ENCODE measurements at places on chromosomes 3 and 15.

DNA sequence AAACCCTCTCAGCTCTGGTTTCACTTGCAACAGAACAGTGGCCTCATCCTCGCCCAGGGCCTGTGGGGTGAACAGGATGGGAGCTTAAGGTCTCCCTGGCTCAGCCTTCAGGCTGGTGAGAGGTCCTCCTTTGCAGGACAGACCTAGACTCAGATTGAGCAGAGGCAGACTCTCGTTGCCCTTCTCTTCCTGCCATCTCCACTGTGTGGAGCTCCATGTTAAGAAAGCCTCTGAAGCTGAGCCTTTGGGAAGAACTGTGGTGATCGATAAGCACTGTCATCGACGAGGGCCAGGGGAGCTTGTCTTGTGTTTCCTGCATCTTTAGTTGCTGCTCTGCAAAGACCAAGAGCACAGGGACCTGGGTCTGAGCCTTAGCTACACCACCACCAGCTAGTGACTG, 37.8 kb upstream of the GRIP2 start:
- DNase-seq: no peak

GRCh38 chr3:52052831-52053306, 3.5 kb downstream of the DUSP7 start:
- DNase-seq: no peak

- DNase-seq: no peak
Observed at GRCh38 chr3:71492974-71493771, 90.4 kb downstream of the FOXP1 start.

DNA sequence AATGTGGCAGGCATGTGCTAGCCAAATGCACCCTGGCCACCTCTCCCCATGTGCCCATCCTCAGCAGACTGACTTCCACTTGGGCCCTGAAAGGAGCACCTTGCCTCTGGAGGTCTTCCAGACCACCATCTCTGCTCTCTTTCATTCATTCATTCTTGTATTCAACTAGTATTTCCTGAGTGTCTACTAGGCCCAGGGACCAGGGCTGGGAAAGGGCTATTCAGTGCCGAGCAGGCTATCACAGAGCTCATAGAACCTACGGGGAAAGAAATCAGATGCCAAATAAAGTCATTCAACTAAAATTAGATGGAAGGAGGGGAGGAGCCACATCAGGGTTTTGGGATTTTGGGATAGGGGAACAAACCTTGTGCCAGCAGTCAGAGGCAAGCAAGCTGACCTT, 18.9 kb downstream of the PRR23A start:
- no peak for DNase-seq

DNA sequence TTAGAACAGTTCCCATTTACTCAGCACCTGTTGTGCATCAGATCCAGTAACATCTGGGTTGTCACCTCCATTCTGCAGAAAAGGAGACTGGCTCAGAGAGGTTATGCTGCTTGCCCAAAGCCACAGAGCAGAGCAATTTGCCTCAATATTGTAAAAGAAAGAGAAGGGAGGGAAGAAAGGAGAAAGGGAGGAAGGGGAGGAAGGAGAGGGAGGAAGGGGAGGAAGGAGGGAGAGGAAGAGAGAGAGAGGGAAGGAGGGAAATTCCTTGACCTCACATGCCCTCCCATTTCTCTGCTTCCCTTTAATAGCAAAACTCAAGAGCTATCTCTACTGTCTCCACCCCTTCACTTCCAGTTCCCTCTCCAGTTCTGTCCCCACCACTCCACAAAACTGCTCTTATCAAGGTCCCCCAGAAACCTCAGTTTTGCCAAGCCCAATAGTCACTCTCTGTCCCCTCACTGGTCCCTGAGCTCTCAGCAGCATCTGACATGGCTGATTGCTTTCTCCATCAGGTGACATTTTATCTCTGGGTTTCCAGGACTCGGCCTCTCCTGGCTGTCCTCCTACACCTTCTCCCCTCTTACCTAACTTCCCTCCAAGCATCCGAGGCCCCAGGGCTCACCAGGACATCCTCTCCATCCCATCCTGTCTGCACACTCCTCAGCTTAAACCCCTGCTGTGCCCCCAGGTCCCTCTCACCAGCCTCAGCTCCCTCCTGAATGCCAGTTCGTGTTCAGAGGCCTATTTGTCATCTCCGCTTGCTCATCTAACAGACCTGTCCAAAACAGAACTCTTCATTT, 104.7 kb upstream of the LINGO1 start:
- DNase-seq: no peak

- no peak for DNase-seq
Observed at GRCh38 chr15:74010929-74011540, 16.5 kb downstream of the PML start.

- no peak for DNase-seq
Observed at GRCh38 chr15:85329561-85330422, 50.6 kb upstream of the AKAP13 start.

- no peak for DNase-seq
Observed at GRCh38 chr3:106850437-106850836, 526.8 kb upstream of the CCDC54 start.

GRCh38 chr3:122577409-122578031, at the start of gene PARP15:
PARP15 (plus strand) TSS chr3:122577650; CDS start chr3:122577668, 18 bp downstream.
- no peak for DNase-seq

DNA sequence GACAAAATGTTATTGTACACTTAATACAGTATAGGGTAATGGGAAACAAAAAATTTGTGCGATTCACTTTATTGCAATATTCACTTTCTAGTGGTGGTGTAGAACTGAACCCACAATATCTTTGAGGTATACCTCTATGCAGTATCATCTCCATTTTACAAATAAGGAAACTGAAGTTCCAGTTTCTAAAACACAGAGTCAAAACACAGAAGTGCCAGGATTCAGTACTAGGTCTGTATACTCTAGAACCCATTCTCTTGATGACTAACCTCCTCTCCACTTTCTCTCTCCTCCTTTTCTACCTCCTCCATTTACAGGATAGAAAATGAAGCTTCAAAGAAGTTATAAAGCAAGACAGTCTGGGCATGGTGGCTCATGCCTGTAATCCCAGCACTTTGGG, 62.2 kb downstream of the MB21D2 start:
- no peak for DNase-seq

- no peak for DNase-seq
Observed at GRCh38 chr3:46946856-46947545, 29.5 kb downstream of the CCDC12 start.

- no peak for DNase-seq
Observed at GRCh38 chr3:194522579-194523046, 35.8 kb upstream of the ATP13A3 start.

GRCh38 chr3:108493862-108494261, 16.5 kb downstream of the MYH15 start:
- DNase-seq: no peak

GRCh38 chr3:183428447-183429211, at the start of gene MCF2L2:
MCF2L2 (minus strand) TSS chr3:183428619; CDS start chr3:183427977, 642 bp downstream.
- DNase-seq: no peak

DNA sequence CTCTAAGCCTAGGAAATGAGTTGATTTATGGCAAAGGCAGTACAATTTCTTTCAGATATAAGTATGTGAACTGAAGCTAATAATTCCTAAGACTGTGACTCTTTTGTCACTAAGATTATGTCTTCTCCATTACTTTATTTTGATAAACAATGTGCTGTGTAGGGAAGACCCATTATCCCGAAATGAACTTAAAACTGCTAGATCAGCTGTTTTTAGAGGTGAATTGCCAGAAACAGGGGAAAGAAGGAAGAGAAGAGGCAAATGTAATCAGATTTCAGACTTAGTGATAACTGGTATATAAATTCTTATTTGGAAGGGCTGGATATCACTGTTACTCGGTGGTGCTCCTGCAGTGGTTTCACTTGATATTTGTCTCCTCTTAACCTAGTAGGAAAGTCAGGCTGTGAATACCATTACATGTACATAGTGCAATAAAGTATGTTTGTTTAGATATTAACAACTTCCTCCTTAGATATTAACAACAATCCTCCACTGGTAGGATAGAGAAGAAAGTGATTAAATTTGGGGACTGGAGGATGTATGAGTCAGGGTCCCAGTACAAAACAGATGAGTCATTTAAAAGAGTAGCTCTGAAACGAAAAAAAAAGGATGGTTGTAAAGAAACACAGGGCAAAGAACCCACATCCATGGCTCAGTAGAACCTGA, 338.5 kb upstream of the KCNH8 start:
- no peak for DNase-seq

DNA sequence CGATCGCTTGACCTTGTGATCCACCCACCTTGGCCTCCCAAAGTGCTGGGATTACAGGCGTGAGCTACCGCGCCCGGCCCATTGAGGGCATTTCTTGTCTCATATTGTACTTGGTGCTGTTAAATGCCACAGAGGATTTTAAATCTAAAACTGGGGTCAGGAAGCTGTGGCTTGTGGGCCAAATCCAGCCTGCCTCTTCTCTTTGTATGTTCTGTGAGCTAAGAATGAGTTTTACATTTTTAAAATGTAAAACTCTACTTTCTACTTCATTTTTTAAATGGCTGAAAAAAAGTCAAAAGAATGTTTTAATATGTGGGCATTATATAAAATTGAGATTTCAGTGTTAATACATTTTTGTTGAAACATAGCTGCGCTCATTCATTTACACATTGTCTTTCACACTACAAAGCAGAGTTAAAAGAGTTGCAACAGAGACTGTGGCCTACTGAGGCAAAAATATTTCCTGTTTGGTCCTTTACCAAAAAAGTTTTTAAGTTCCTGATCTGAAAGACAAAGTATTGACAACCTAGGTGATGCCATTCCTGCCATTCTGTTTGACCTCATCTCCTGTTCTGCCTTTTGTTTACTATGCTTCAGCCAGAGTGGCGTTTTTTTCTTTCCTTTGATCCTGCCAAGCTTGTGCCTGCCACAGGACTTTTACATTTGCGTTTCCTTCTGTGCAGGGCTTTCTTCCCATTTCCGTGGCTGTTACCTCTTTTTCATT, 50.4 kb downstream of the PDCD6IP start:
- no peak for DNase-seq

- no peak for DNase-seq
Observed at GRCh38 chr3:133514418-133514817, 59.1 kb upstream of the CDV3 start.

DNA sequence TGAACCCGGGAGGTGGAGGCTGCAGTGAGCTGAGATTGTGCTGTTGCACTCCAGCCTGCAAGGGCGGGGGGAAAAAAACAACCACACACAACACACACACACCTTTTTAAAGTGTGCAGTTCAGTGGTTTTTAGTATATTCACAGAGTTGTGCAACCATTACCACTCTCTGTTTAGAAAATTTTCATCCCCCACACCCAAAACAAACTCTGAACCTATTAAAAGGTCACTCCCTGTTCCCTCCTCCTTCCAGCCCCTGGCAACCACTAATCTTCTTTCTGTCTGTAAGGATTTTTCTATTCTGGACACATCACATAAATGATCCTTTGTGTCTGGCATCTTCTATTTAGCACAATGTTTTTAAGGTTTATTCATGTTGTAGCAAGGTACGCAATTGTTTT, 159.1 kb downstream of the ATG7 start:
- DNase-seq: no peak

DNA sequence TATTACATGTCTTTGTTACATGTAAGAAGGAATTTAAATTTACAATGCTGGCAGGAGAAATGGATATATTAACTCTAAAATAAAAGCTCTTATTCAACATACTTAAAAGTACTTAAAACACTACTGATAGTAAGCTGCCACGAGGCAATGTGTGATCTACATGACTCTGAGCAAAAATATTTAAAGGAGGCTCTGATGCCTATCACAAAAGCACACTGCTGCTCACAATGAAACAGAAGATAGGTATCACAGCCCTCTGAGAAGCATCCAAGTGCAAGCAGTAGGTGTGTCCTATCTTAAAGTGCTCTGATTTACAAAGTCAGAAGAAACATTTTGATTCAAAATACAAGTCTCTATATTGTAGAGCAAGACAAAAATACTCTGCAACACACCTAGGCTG, 371.2 kb upstream of the WNT5A start:
- DNase-seq: no peak

GRCh38 chr3:142106548-142106947, 42.8 kb downstream of the TFDP2 start:
- no peak for DNase-seq

- DNase-seq: no peak
Observed at GRCh38 chr3:58576716-58577115, 475 bp downstream of the FAM107A start.

GRCh38 chr3:15815696-15816095, 17.9 kb upstream of the ANKRD28 start:
- no peak for DNase-seq

DNA sequence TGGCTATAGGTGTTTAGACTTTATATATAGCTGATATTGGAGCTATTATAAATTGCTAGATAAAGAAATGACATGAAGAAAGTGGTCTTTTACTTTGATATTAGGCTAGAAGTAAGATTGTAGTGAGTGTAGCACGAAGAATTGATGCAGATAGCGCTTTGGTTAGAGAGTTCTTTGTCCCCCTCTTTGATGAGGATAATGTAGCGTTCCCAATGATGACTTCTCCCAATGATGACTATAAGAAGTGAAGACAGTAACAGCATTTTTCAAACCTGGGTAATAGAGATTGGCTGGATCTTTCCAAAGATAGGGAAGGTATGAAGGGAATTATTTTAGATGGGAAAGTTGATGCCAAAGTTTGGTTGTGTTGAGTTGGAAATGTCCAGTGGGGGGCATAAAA, 4.3 kb downstream of the MINDY2 start:
- no peak for DNase-seq

- DNase-seq: no peak
Observed at GRCh38 chr15:71341811-71342550, 226.7 kb downstream of the THSD4 start.

GRCh38 chr15:89802231-89802928, 12.3 kb downstream of the ANPEP start:
- DNase-seq: no peak

DNA sequence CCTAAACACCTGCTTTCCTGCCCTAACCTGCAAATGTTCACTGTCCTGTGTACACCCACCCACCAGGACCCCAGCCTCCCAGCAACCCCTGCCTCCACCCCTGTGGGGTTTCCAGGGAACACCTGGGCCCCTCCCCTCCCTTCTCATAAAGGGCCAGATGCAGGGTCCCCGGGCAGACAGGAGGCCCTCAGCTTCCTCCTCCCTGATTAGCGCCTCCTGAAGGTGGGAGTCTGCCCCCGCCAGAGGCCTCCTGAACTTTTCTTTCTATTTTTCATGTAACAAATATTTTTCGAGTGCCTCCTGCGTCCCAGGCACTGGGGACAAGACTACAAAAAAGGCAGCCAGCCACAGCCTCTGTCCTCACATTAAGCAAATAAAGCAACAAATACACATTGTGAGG, 135.4 kb upstream of the LINGO1 start:
- DNase-seq: no peak

DNA sequence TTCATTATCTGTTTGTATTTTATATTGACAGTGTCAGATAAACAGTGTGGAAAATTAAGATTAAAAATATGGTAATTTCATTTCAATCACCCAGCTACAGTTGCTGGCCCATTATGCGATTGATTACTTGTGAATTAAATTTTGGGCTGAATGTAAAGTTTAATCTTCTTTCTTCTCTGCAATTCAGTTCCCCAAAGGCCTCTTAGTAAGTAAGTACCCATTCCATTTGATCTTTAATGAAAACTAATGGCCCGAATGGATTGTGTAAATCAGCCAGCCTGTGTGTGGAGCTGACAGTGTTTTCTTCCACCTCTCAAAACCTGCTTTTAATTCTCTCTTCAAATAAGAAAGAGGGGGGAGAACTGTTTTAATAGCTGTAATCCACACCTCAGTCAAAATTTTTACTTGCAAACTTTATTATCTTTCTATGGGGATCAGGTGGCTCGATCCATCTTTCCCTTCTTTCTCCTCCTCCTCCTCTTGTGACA, 307.1 kb downstream of the IL20RB start:
- DNase-seq: no peak
